ENCODE measurements at places on chromosomes 1 and 21. TPM values are rescaled to one million over a fixed set of nuclear protein-coding genes. Genes with fewer than 3 reads are reported as not detected.

The SPRR3 gene
- total RNA-seq, result not detected

The KPRP gene
- total RNA-seq, result not detected

The F11R gene
- 86.7 TPM for total RNA-seq

The ACKR1 gene
- total RNA-seq, result not detected

The EPHB2 gene
- total RNA-seq, result 19.5 TPM

The LCE1B gene
- not detected for total RNA-seq
